ENCODE measurements at places on chromosomes 2 and 18.

DNA sequence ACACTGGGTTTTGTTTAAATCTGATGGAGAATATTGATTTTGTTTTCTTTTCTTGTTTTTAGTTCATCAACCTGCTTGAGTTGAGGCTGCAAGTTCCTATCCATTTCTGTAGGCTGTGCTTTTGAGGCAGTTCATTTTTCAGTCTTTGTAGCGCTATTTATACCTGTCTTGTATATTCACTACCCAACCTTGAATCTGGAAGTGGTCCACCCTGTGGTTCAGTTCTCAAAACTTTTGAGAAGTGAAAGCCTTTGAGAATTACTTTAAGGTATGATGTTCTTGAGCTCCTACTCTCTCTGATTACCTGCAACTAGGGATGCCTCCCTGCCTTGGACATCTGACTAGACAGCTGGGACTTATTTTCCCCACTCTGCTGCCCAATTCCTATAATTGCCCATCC, 53.5 kb upstream of the KCNE4 start:
- no peak for DNase-seq

GRCh38 chr2:148978026-148978685, 60.3 kb upstream of the LYPD6B start:
- no peak for DNase-seq

GRCh38 chr18:79933765-79934164, 17.7 kb downstream of the SLC66A2 start:
- DNase-seq: no peak

GRCh38 chr2:108169982-108170625, 69.7 kb upstream of the SULT1C3 start:
- DNase-seq: no peak

- DNase-seq: no peak
Measured at GRCh38 chr2:176562359-176563078, 293.3 kb downstream of the MTX2 start.

- DNase-seq: peak; percentile 19
Measured at GRCh38 chr2:144267239-144267638, 252.7 kb downstream of the ZEB2 start.

GRCh38 chr18:51339856-51340255, 142.4 kb upstream of the MEX3C start:
- no peak for DNase-seq

- DNase-seq: no peak
Measured at GRCh38 chr2:226440127-226440918, 359.3 kb downstream of the IRS1 start.

Data from activated naive CD4-positive, alpha-beta T cell treated with anti-CD3 and anti-CD28 coated beads for 36 hours (primary cell).